Stimulated activated CD8-positive, alpha-beta memory T cell treated with anti-CD3 and anti-CD28 coated beads, Interleukin-4, amount 100 ng/mL, for 1 hour (primary cell): ENCODE measurements at places on chromosomes 6 and 20.

DNA sequence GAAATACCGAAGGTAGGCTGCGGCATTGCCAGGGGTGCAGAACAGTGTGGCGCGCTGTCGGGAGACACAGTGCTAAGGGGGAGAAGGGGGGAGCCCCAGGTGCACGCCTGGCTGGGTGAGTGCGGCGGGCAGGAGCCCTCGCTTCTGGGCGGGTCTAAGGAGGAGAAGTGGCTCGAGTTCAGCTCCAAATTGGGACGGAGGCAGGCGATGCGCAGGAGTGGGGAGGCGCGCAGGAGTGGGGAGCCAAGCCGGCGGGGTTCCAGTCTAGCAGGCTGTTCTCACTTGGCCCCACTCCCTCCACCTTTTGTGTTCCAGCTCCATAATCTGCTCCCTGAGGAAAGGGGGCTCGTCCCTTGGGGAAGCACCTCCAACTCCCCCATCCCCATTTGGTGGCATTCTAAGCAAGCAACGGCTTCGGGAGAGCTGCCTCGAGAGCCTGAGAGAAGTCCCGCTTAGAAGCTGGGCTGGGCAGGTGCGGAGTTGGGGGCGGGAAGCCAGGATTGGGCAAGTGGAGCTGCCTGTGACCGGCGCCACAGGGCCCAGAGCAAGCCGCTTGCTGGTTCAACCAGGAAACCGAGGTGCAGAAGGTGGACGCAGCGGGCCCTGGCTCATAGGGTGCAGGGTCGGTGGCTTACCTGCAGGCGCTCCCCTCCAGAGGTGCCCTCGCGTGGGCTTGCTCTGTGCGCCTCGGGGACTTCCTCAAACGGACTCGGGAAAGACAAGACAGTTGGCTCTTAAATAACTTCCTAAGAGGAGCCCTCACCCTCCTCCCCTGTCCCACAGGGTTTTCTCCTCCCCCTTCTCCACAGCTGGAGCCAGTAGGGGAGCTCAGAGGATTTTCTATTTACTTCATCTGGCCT is at the start of gene F13A1:
TSS of gene F13A1 (minus strand) at position 711 of the 860 bp plus-strand sequence. CDS start 1,998 bp downstream, outside the sequence.
- no peak for DNase-seq

DNA sequence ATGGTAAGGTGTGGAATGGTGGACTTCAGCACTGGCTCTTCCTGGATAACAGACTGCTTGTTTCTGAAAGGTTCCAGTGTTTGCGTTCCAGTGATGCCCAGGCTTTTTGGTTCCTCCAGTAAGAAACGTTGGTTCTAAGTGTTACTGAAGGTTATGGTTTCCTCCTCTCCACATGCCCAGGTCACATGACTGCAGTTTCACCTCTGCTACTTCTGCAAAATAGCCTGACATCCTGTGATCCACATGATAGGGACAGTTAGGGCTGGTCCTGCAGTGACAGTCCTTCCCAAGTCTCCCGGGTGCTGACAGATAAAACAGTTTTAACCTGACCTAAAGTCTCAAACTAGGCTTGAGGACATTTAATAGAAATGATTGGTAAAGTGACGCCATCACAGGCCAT is 132.2 kb upstream of the CST7 start:
- DNase-seq, result no peak

GRCh38 chr6:20921578-20921977 is 387.3 kb downstream of the CDKAL1 start:
- DNase-seq, result no peak

- no peak for DNase-seq
These were observed 44.5 kb downstream of the SLC52A3 start for GRCh38 chr20:723756-724155.

GRCh38 chr20:35702051-35702823 is 3.0 kb downstream of the ROMO1 start:
- DNase-seq, result no peak

DNA sequence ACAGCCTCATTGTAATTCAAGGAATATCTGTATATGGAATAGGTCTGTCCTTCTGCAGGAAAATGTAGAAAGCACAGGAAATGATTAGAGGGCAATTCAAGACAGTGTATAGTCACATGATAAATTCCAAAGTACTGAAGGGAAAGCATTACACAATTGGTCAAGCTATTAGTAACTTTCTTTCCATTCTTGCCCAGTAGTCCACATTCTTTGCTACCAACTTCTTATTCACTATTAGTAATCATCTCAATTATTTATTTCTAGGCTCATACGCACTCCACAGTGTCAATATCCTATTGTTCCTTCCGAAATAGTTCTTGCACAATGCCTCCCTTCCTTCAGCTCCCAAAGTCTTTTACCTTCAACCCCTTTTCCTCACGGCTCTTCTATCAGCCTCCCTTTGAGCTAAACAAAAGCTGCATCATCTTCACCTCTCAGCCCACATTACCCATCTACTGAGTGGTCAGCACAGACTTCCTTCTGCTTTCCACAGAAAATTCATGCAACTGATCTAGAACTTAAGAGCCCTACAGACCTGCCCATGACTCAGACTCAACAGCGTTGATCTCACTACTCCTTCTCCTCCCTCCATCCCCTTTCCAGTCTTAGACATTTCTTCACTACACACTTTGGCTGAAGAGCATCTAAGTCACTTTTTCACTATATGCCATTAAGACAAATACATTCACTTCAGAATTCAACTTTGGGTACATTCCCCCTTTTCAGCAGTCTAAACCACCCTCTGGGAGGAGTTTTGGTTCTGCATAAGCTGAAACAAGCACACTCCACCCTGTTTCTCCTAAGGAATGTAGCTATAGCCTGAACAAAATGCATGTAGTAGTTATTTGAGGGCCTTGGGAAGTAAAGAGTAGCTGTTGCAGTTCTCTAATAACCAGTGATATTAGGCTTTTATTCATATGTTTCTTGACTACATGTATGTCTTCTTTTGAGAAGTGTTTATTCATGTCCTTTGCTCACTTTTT is 157.9 kb downstream of the KIF16B start:
- no peak for DNase-seq
